ENCODE measurements at places on chromosomes 6 and 20. TPM values are rescaled to one million over a fixed set of nuclear protein-coding genes. Genes with fewer than 3 reads are reported as not detected.

Gene CLDN20
- 2.1 TPM for total RNA-seq

Gene SKIC2
- total RNA-seq, result 35.0 TPM

Gene PPIL6
- total RNA-seq, result 2.1 TPM

Gene DEFB132
- not detected for total RNA-seq

Gene OR2H2
- total RNA-seq, result 0.50 TPM

Gene MED23
- total RNA-seq, result 22.7 TPM

Gene RHAG
- total RNA-seq, result not detected

Gene C20orf141
- not detected for total RNA-seq

Gene RRP36
- total RNA-seq, result 70.2 TPM

Gene IL17F
- total RNA-seq, result not detected

Gene CCN2
- total RNA-seq, result 15.7 TPM

Gene WFDC10B
- total RNA-seq, result not detected

All from motor neuron (in vitro differentiated cells).